ENCODE measurements at places on chromosomes 11 and 22. TPM values are rescaled to one million over a fixed set of nuclear protein-coding genes. Genes with fewer than 3 reads are reported as not detected.

DNA sequence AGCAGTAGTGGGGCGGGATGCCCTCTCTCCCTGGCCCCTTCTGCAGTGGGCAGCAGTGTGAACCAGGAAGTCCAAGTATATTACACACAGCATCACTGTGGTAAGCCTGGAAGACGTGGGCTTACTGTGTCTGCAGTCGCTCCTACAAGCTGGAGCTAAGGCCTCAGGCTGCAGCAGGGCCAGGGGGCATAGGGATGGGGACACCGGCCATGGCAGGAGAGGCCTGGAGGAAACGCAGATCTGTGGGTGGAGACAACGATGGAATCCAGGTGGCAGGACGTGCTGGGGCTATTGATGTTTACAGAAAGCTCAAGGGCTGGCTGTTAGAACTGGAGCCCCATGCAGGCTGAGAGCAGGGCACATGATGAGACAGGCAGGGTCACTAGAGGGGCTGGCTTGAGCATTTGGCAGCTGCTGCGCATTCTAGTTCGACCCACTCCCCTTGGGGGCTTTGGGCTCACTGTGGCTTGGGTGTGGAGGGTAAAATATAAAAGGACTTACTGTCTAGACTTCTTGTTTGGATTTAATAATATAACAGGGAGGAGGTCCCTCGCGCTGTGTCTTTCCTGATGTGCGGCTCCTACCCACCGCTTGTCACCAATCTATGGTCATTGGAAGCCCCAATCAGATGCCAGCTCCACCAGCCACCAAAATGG lies 539.5 kb downstream of the TBC1D22A start:
- H3K27me3 ChIP-seq: no peaks in the 10 kb centered on the region
- no peaks in the 10 kb centered on the region for H3K4me1 ChIP-seq
- no peaks in the 10 kb centered on the region for H3K36me3 ChIP-seq
- no peak for DNase-seq
- no peak overlapping the region for H3K4me3 ChIP-seq

GRCh38 chr11:115806056-115806455 lies 301.8 kb upstream of the CADM1 start:
- H3K27ac ChIP-seq: no peak overlapping the region
- DNase-seq: no peak
- no peaks in the 10 kb centered on the region for H3K36me3 ChIP-seq

- H3K4me1 ChIP-seq: peaks cover 10% of the 10 kb centered on the region
- no peaks in the 10 kb centered on the region for H3K36me3 ChIP-seq
- no peak for DNase-seq
Observed at GRCh38 chr11:83024270-83024854, 47.3 kb downstream of the RAB30 start.

GRCh38 chr11:68872216-68873003 lies 30.7 kb upstream of the CPT1A start:
- no peak overlapping the region for H3K27ac ChIP-seq
- no peaks in the 10 kb centered on the region for H3K27me3 ChIP-seq
- no peaks in the 10 kb centered on the region for H3K36me3 ChIP-seq
- DNase-seq: no peak

DNA sequence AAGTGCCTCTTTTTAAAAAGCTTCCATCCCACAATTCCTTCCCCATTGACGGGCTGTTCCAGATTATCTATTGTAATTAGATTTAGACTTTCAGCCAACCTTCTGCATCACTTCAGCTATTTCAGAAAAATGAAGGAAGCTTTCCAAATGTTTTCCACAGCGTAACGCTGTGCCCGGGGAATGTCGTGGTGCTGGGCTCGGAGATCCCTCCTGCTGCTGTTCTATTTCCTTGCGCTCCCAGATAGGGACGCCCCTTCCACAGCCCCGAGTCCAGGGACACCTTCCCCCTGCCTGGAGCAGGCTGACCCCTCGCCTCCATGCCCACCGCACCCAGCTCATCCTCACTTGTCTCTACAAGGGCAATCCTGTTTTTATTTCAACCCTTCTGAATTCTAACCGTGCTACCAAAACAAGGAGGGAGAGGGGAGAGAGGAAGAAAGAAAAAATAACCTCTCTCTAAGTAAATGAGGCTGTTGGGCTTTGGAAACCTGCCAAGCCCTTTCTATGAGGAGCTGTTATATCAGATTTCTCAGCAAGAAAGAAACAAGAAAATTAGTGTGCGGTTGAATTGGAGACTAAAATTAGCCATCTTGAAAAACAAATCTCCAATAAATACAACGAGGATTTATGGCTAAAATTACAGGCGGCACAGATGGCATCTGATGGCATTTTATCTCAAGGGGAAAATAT lies 366.9 kb downstream of the BRD1 start:
- no peak overlapping the region for H3K27ac ChIP-seq
- DNase-seq: no peak
- peaks cover 5% of the 10 kb centered on the region for H3K27me3 ChIP-seq
- no peak overlapping the region for H3K4me3 ChIP-seq
- no peaks in the 10 kb centered on the region for H3K4me1 ChIP-seq

DNA sequence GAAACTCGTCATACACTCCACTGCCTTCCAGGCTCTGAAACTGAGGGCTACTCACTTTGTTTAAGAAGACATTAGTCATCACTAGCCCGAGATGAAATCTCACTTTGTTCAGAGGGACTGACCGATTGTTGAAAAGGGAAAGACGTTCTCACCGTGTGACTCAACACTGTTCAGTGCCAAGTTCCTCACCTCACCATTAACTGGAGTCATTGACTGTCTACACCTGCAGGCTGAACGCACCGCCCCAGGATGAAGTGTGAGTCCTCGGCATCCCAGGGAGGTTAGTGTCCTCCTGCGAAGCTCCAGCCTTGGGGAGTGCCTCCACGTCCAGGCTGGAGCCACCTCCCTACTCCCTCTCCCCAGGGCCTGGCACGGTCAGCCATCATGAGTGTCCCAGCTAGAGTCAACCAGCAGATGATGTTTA lies 30.4 kb downstream of the FADD start:
- no peak overlapping the region for H3K27ac ChIP-seq
- no peak for DNase-seq
- no peaks in the 10 kb centered on the region for H3K36me3 ChIP-seq
- H3K4me1 ChIP-seq: no peaks in the 10 kb centered on the region
- H3K4me3 ChIP-seq: no peak overlapping the region

GRCh38 chr11:110837603-110838002 lies 125.4 kb upstream of the ARHGAP20 start:
- peaks cover 77% of the 10 kb centered on the region for H3K27me3 ChIP-seq
- DNase-seq: no peak
- no peak overlapping the region for H3K27ac ChIP-seq
- H3K36me3 ChIP-seq: no peaks in the 10 kb centered on the region
- no peak overlapping the region for H3K4me3 ChIP-seq
- H3K4me1 ChIP-seq: peaks cover 1% of the 10 kb centered on the region

- H3K4me3 ChIP-seq: no peak overlapping the region
- no peak for DNase-seq
- no peaks in the 10 kb centered on the region for H3K36me3 ChIP-seq
- H3K4me1 ChIP-seq: no peaks in the 10 kb centered on the region
- H3K27me3 ChIP-seq: no peaks in the 10 kb centered on the region
Observed at GRCh38 chr22:19307872-19308271, 16.4 kb upstream of the CLTCL1 start.

DNA sequence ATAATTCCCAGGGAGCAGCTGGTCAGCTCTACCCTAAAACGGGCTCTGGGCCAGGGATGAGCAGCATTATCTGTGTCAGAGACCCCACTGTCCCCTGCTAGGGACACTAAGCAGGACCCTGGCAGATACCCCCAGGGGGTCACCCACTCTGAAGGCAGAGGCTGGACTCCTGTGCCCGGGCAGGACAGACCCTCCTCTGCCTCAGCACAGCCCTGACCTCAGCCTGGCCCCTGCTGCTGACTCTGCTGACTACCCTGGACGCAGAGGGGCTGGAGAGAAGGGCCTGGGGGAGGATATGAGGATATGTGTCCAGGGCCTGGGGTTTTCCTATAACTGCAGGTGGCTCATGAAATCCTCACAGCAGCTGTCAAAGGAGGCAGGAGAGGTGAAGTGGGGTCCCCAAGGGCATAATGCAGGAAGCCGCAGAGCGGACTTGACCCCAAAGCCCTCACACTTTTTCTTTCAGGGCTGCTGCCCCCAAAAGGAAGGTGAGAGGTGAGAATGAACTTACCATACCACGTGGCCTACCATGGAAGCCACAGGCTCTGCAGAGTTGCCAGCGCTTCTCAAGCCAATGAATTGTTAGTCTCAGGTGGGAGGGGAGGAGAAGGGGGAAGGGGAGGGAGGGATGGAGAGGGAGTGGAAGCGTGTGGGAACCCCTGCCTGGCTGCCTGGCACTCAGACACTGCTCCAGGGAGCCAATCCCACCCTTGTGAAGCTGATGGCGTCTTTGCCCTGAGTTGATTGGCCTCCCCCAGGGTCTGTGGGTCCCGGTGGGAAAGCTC lies 76.7 kb upstream of the WNT11 start:
- no peak overlapping the region for H3K27ac ChIP-seq
- DNase-seq: peak; percentile 66

GRCh38 chr11:117925198-117925925 lies 3.8 kb downstream of the TMPRSS13 start:
- H3K27ac ChIP-seq: no peak overlapping the region
- no peaks in the 10 kb centered on the region for H3K36me3 ChIP-seq
- no peak for DNase-seq
- H3K27me3 ChIP-seq: peaks cover 21% of the 10 kb centered on the region

DNA sequence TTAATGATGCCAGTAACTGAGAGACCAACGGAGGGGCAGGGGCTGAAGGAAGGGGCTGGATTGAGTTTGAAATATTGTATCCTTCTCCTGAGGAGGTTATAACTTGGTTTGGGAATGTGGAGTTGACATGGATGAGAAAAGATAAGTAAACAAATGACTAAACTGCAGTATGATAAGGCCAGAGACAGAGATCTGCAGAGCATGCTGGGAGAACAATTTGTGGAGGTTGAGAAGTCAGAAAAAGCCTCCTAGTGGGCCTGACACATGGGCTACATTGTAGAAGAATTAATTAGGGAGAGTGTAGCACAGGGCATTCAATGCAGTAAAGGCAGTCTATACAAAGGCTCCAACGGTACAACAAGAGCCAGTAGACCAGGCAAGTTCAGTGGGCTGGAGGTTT lies 55.9 kb downstream of the SPON1 start:
- H3K4me3 ChIP-seq: no peak overlapping the region
- H3K4me1 ChIP-seq: peaks cover 4% of the 10 kb centered on the region
- H3K27ac ChIP-seq: no peak overlapping the region
- H3K27me3 ChIP-seq: no peaks in the 10 kb centered on the region
- no peak for DNase-seq

GRCh38 chr22:38843657-38844314 lies at the start of gene NPTXR:
TSS of gene NPTXR (minus strand) at chr22:38844028.
- peaks cover 61% of the 10 kb centered on the region for H3K27me3 ChIP-seq
- H3K36me3 ChIP-seq: no peaks in the 10 kb centered on the region
- H3K4me1 ChIP-seq: no peaks in the 10 kb centered on the region
- DNase-seq: peak; percentile 83
- H3K4me3 ChIP-seq: peak within 1 kb of the TSS; percentile 49

DNA sequence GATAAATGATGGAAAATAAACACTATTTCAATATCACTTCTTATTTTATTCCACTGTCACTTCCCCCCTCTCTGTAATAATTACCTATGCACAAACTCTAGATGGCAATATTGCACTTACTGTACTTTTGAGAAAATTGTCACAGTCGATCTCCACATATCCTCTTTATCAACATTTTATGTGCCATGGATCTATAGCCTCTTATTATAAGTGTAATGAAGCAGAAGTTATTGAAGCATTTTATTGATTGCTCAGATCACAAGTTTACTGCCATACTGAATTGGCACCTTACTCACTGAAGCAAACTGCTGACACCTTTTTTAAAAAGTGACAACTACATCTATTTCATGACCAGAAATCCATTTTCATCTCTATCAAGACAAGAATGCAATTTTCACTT lies 133.4 kb downstream of the DCDC1 start:
- H3K4me1 ChIP-seq: peaks cover 5% of the 10 kb centered on the region
- no peak overlapping the region for H3K4me3 ChIP-seq
- H3K27ac ChIP-seq: no peak overlapping the region
- no peaks in the 10 kb centered on the region for H3K36me3 ChIP-seq

DNA sequence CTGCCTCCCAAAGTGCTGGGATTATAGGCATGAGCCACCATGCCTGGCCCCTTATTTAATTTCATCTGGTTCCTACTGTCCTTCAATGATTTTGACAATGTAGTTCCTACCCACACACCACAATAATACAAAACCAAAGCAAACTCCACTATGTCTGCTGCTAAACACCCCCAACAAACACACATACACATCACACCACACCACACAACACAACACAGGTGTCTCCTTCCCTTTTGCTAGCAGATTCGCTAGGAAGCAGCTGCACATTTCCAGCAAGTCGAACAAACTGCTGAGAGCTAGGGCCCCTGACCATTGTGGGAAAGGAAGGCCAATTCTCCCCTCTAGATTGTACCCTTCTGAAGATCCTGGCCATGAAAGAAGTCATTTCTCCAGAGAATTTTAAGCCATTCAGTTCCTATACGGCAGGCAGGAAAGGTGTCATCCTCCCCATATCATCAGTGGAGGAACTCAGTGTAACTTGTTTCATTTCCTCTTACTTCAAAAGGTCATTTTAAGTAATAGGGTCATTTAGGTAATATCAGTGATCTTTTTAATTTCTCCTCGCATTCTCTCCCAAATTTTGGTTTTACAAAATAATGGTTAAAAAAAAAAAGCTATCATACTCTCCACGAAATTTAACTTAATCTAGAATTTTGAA lies 18.5 kb downstream of the NUMA1 start:
- H3K27me3 ChIP-seq: no peaks in the 10 kb centered on the region
- DNase-seq: no peak
- no peak overlapping the region for H3K27ac ChIP-seq
- peaks cover 31% of the 10 kb centered on the region for H3K36me3 ChIP-seq
- no peak overlapping the region for H3K4me3 ChIP-seq

DNA sequence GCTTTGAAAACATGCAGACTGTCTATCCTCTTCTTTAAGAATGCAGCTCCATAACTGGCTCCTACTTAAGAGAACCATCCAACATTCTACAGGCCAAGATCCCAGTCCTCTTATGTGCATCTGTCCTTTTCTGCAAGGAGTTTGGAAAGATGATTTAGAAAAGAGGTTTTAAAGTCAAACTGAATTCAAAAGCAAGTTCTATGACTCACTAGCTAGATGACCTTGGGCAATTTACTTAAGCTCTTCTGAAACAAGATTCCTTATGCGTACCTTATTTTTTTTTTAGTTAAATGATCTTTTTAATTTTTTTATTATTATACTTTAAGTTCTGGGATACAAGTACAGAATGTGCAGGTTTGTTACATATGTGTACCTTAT lies 29.2 kb downstream of the GUCY1A2 start:
- no peaks in the 10 kb centered on the region for H3K4me1 ChIP-seq
- DNase-seq: no peak
- H3K4me3 ChIP-seq: no peak overlapping the region

Gene IMMP1L
- 28.0 TPM for total RNA-seq

Gene BATF2
- 0.29 TPM for total RNA-seq

Gene TEX12
- not detected for total RNA-seq

Gene NEFH
- 1.3 TPM for total RNA-seq

Gene CALCA
- total RNA-seq: not detected

Gene GRM5
- total RNA-seq: 0.09 TPM

Gene CRYBB2
- not detected for total RNA-seq

Gene CD3D
- total RNA-seq: not detected

Gene TREH
- total RNA-seq: not detected

Gene FUT4
- 5.1 TPM for total RNA-seq

Gene OR8D4
- not detected for total RNA-seq

Gene ROBO4
- total RNA-seq: 0.25 TPM

Gene MLC1
- total RNA-seq: not detected

Gene ARL2
- 130 TPM for total RNA-seq

Gene CHRM1
- total RNA-seq: not detected

Gene RPS25
- total RNA-seq: 1,230 TPM

Gene ABTB2
- 5.2 TPM for total RNA-seq

Gene CABP4
- total RNA-seq: not detected

Data from endodermal cell (in vitro differentiated cells).